ENCODE measurements at places on chromosomes 7 and 10.
A peak's percentile ranks its signal among the peaks of the same experiment; 100 is the strongest.

GRCh38 chr10:62745581-62745980, 58.9 kb upstream of the ADO start:
- no peak for DNase-seq

GRCh38 chr7:22962775-22963350, 51.1 kb downstream of the HYCC1 start:
- DNase-seq = no peak

DNA sequence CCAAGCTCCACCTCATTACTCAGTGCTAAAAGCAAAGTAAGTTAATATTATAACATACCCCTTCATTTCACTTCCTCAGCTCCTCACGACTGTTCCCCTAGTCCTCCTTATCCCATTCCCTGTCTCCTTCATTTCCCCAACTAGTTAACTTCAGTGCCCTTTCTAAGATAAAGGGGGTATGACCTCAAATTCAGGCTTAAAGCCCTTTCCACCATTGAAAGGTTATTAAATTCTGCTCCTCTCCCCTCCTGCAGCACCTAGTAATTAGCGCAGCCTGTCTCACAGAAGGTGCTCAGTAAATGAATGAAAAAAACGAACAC, 1.0 kb downstream of the CRPPA start:
- DNase-seq = no peak

DNA sequence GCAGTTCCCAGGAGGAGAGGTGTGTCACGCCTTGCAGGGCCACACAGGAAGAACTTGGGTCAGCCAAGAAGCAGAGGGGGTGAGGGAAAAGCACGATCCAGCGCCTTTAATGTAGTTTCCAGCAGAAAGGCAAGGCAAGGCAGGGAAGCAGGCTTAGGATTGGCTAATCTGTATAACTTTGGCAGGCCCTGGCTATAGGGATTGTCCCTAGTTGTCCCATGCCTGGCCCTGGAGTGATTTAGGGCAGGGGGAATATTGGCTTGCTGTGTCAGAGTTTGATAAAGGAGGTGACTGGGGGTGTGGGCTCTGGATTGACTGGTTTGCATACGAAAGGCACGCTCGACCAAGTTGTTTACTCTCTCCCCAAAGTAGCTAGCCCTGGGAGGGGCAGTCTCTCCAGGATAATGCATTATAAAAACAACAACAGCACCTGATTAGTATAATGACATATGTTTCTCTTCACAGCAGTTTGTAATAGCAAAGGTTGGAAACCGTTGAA, 44.5 kb downstream of the RBM28 start:
- DNase-seq = no peak

GRCh38 chr10:29649561-29650551, 15.1 kb upstream of the SVIL start:
- DNase-seq = no peak

- DNase-seq = no peak
Observed at GRCh38 chr10:87656431-87657072, 3.1 kb upstream of the PAPSS2 start.

- DNase-seq = no peak
Observed at GRCh38 chr10:129464251-129464650, 2.8 kb upstream of the MGMT start.

DNA sequence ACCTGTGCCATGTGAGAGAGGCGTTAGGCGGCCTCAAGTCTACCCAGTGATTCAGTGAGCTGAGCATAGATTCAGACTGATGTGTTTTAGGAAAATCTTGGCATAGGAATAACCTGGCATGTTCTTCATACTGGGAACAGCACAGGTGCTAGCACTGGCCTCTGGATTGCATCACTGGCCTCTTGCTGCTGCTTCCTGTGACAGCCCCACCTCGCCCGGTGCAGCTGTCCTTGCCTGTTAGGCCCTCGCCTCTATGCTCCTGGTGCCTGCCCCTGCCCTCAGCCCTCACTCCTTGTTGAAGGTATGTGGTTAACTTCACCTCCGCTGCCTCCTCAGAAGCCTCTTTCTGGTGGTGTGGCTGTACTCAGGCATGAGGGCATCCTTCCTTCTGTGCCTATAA, 46.2 kb downstream of the BLNK start:
- no peak for DNase-seq

DNA sequence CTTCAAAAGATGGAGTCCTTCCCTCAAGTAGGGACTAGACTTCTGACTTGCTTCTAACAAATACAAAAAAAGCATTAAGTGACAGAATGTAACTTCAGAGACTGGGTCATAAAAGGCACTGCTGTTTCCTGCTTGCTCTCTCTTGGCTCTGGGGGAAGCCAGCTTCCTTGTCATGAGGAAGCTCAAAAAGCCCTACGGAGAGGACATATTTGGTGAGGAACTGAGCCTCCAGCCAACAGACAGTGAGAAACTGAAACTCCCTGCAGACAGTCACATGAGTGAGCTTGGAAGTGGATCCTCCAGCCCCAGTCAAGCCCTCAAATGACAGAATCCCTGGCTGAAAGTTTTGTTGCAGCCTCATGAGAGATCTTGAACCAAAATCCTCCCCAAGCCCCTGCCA, 26.3 kb upstream of the SLC35G1 start:
- DNase-seq = no peak

GRCh38 chr7:17554341-17555015, 256.0 kb downstream of the AHR start:
- DNase-seq = no peak

- DNase-seq = no peak
Observed at GRCh38 chr10:61188691-61189090, 244.7 kb upstream of the RHOBTB1 start.

GRCh38 chr7:64634406-64635062, 31.4 kb upstream of the ZNF107 start:
- DNase-seq = no peak

GRCh38 chr7:125090596-125090995, 161.0 kb upstream of the POT1 start:
- DNase-seq = no peak

DNA sequence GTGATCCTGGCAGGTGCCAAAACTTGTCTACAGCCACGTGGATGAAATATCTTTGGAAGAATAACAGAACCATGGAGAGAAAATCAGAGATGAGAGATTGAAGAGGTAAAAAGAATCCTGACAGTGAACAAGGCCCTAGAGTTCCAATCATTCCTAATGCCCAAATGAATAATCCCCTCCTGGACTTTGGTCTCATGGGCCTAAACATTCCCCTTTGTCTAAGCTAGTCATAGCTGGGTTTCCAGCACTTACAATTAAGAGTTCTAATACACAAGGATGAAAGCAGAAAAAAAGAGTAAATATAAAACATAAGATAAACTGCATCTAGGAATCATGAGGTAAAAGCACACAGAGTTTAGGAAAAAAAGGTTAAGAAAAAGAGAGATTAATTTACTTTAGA, 40.2 kb downstream of the ARHGAP12 start:
- no peak for DNase-seq

- DNase-seq = no peak
Observed at GRCh38 chr7:7125963-7126362, 56.4 kb upstream of the C1GALT1 start.

DNA sequence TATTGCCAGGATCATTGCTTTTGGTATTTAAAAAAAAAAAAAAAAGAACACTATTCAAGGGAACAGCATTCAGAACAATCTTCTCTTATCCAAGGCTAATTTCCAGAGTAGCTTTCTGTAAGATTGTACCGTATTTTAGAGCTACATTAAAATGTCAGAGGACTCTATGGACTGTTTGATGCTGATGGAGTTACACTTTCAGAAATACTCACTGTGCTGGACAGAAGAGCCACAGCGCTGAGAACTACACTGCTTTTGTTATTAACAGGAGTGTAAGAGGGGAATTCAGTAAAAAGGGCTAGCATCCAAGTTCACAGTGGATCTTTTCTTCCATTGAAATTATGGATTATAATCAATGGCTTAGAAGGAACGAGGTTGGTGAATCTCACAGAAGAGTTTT, 247.7 kb downstream of the AHR start:
- DNase-seq = no peak

GRCh38 chr10:131075218-131075770, 236.2 kb downstream of the TCERG1L start:
- no peak for DNase-seq

- no peak for DNase-seq
Observed at GRCh38 chr7:102103027-102103372, 183.7 kb upstream of the SH2B2 start.

- DNase-seq = no peak
Observed at GRCh38 chr10:87702260-87702972, 42.7 kb downstream of the PAPSS2 start.

- DNase-seq = no peak
Observed at GRCh38 chr7:18570441-18570840, 74.9 kb downstream of the HDAC9 start.

DNA sequence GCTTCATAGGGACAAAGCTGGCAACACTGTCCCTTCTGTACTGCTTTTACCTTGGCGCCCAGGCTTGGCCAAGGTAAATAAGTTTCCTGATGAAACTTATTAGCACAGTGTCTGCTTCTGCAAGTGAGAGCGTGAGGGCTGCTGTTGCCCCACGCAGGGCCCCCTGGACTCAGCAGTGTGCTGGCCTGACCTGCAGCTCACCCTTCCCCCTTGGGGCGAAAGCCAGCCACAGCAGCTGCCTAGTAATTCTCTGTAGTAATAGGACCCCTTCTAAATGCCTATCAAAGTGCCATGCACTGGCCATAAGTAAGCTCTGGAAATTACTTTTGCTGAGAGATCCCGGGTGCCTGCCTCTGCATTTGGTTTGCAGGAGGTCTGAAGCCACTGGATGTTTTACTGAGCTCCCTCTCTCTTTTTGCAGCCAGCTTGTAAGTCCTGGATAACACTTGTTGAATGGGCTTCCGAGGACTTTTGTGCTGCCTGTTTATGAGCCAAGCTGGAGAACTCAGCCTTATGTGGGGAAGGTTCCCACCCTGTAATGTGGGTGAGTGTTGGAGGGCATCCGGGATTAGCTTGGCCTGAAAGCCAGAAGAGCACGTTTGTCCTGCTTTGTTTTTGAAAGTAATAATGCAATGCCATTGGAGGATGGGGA, 293.9 kb downstream of the C7orf25 start:
- no peak for DNase-seq

DNA sequence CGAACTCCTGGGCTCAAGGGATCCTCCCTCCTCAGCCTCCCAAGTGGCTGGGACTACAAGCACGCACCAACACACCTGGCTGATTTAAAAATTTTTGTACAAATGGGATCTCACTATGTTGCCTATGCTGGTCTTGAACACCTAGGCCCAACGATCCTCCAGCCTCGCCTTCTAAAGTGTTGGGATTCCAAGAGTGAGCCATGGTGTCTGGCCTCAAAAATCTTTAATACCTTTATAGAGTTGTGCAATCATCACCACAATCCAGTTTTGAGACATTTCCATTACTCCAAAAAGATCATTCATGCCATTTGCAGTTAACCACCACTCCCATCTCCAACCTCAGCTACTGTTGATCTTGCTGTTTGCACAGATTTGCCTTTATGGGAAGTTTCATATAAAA, 165.4 kb downstream of the LYZL1 start:
- DNase-seq = no peak

GRCh38 chr7:98000356-98000755, 10.4 kb upstream of the OCM2 start:
- DNase-seq = no peak

GRCh38 chr10:9009505-9009904, 955.0 kb downstream of the GATA3 start:
- no peak for DNase-seq

DNA sequence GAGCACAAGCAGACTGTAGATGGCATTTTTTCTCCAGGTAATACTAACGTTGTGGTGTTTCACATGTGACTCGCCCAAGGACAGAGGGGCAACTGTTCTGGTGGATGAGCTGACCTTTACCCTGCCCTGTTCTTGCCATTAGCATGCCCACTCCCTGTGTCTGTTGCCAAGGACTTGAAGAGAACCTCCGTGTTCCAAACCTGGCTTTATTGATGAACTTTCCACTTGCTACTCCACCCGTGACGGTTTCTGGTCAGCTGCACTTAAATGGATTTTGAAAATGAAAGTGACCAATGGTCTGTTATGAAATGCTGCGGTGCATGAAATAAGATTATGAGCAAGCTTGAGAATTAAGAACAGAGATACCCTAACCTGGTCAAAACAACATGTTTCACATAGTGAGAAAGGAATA, 30.4 kb downstream of the LRRC4 start:
- no peak for DNase-seq

- DNase-seq = peak; percentile 62
Observed at GRCh38 chr10:49177391-49178355, 10.5 kb downstream of the TMEM273 start.

GRCh38 chr10:71648254-71648932, 71.2 kb downstream of the C10orf105 start:
- no peak for DNase-seq

DNA sequence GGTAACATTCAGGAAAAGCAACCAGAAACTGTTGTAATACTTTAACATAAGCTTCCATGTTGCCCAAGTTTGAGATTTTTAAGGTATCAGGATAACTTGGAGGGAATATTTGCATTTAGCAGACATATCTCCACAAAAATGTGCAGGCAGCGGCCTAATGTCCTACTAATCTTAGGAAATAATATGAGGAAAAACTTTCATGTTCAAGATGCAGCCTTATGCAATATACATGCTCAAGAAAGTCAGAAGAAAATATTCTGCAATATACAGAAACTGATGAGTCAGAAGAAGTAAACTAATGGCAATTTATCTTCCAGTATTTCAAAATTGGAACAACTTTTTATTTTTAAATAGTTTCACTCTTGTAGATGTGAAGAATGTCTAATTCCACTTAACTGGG, 463.2 kb upstream of the C7orf33 start:
- DNase-seq = no peak

- DNase-seq = no peak
Observed at GRCh38 chr10:70481831-70482530, 3.4 kb downstream of the PALD1 start.

GRCh38 chr10:26715137-26715487, 17.6 kb downstream of the PDSS1 start:
- no peak for DNase-seq

DNA sequence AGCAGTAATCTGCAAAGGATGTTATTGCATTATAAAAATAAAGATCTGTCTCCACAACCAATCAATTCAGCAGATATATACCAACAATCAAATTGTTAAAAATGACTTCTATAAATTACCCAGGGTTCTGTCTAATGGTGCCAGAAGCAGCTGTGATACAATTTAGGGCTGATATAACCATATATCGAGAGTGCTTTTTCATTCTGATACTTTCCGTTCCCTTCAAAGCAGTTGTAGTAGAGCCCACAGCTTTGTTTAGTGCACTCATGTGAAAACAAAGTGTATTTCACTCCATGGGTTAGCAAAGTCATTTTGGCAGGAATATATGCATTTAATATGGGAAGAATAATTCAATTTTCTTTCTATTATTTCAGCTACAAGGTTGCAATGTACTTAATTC, 83.1 kb upstream of the CHCHD3 start:
- no peak for DNase-seq

DNA sequence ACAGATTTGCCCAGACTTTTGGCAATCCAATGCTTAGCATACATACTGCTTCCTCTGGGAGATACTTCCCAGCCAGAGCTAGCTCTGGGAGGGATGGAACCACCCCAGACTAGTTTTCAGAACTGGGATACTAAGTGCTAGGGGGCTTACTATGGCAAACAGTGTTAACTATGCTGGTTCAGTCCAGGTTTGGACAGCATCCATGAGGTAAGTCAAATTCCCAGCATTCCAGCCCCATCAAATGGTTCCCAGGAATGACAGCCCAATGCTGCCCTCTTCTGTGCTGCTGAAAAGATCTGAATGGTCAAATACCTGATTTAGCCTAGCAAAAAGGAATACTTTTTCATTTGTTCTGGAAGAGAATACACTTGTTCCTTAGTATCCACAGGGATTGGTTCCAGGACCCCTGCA, 141.7 kb upstream of the CCDC6 start:
- DNase-seq = no peak

GRCh38 chr10:97497572-97498075, 598 bp downstream of the MMS19 start:
- DNase-seq = peak; percentile 46
